ENCODE measurements at places on chromosomes 13 and 19.

DNA sequence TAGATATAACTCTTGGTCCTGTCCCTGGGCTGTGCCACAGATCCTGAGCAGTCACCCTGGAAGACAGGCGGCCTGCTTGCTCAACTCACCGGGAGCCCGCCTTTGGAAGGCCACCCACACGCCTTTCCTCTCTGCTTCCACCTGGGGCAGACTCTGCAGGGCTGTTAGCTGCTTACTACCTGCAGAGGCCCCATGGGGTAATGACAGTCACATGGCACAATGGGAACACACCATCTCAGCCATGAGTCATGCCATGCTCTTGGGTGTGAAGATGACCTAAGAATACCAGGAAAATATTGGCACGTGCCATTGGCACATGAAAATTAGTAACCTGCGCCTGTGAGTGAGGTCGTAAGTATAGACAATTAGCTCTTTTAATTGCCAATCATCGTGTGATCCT is 108.6 kb downstream of the COL4A2 start:
- no peak for DNase-seq

GRCh38 chr13:101917475-101917810 is 465.0 kb downstream of the ITGBL1 start:
- DNase-seq, result no peak

GRCh38 chr19:48295458-48295857 is 25.6 kb downstream of the ZNF114 start:
- no peak for DNase-seq

DNA sequence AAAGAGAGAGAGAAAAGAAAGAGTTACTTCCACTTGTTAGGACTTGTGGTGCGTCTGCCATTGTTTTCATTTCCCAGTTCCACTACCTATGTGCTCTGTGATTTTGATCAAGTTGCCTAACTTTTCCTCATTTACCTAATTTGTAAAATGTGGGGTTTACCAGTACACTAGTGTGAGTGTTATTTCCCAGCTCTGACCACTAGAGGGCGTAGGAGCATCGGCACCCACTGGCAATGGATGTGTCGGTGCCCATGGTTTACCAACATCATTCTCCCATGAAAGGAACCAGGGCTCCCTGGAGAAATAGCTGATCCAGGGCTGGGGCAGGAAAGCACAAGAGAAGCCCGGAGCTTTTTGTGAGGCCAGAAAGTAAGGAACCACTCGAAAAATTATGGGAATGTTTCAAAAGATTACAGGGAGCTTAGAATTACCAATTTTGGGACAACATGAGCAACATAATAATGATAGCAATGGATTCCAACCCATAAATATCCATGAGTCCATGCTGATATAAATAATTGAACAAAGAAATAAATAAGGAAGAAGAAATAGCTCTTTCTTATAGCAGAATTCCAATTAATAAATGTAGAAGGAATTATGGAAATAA is 15.1 kb upstream of the CEACAM4 start:
- peak; percentile 58 for DNase-seq

DNA sequence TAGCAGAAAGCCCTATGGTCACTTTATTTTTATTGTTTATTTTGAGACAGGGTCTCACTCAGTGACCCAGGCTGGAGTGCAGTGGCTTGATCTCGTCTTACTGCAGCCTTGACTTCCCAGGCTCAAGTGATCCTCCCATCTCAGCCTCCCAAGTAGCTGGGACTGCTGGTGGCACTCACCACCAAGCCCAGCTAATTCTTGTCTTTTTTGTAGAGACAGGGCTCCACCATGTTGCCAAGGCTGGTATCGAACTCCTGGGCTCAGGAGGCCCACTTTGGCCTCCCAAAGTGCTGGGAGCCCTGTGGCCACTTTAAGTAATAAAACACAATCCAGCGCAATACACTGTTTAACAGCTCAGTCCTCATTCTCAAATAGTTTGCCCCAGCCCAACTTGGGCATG is 69.3 kb downstream of the NUFIP1 start:
- no peak for DNase-seq

GRCh38 chr13:93235258-93236015 is 8.8 kb downstream of the GPC6 start:
- DNase-seq, result no peak
